ENCODE measurements at places on chromosomes 4 and X.

GRCh38 chrX:47078129-47079043, at the start of gene RGN:
Gene RGN (plus strand): TSS chrX:47078443. CDS start chrX:47081145, 2,702 bp downstream.
- no peak for DNase-seq

DNA sequence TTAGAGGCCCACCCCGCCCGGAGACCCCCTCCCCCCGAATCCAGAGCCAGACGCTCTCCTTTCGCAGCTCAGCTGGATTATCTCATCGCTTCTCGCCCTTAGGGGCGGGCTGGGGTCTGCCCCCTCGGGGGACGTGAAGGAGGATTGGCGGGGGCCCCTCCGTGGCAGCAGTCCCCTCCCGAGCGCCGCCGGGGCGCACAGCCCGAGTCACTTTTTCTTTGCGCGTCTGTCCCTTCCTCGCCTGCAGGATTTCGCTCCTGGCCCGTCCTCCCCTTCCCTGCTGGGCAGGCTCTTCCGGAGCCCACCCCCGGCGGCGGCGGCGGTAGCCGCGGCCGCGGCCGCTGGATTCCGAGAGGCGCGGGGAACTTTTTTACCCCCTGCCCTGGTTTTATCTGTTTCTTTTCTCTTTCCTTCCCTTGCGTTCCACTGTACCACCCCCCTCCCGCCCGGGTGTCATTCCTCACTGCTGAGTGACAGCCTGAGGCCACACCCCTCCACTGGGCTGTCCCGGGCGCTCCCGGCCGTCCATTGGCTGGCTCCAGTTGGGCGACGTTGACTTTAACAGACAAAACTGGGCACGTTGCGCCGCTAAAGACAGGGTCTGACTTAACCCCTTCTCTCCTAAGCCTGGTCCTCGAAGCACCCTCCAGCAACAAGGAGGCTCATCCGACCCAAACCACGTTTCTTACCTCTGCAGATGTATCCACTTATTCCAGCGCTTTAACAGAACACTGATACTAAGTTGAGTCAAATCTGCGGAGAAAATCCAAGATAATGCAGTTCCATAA, 492 bp upstream of the NKX3-2 start:
- DNase-seq: no peak

GRCh38 chr4:1092983-1093361, 20.4 kb downstream of the RNF212 start:
- DNase-seq: no peak

DNA sequence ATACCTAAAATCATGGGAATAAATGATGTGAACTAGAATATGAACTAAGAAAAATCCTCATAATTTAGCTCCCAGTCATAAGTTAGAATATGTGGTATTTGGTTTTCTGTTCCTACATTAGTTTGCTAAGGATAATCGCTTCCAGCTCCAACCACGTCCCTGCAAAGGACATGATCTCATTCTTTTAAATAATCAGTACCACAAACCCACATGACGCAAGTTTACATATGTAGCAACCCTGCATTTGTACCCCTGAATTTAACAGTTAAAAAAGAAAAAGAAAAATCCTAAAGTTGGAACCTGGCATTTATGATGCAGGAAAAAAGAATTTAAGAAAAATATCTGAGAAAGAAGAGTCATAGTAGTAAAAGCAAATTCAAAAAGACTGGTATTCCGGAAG, 13.3 kb downstream of the UBA6 start:
- no peak for DNase-seq

DNA sequence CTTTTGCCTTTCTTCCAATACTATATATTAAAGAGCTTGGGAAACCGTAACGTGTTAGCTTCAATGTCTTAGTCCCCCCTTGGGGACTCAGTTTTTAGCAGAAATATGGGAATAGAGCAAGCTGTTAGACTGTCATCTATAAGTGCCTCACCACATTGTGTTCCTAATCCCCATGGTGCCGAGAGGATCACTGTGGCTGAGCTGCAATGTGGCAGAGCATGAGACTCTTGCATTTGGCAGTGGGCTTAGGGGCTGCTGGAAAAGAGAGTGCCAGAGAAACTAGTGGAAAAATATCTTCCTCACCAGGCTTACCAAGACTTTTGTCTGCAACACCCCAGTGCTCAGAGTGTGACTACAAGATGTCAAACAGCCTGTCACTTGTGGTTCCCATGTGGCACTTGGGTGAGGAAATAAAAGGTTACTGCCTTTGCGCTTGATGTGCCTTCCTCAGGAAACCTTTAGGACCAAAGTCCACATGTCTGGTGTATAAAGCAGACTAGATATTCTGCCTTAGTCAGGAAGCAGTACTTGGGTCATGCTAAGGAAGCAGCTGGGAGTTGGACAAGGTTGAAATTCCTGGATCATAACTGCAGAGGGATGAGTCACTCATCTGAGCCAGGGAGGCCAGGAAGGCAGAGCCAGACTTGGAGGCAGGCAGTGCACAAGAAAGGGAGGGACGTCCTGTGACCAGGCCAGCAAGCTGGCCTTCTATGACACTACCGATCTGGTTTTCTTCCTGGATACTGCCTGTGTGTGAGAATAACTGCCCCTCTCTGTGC, 9.7 kb upstream of the MAGEA4 start:
- DNase-seq: no peak

DNA sequence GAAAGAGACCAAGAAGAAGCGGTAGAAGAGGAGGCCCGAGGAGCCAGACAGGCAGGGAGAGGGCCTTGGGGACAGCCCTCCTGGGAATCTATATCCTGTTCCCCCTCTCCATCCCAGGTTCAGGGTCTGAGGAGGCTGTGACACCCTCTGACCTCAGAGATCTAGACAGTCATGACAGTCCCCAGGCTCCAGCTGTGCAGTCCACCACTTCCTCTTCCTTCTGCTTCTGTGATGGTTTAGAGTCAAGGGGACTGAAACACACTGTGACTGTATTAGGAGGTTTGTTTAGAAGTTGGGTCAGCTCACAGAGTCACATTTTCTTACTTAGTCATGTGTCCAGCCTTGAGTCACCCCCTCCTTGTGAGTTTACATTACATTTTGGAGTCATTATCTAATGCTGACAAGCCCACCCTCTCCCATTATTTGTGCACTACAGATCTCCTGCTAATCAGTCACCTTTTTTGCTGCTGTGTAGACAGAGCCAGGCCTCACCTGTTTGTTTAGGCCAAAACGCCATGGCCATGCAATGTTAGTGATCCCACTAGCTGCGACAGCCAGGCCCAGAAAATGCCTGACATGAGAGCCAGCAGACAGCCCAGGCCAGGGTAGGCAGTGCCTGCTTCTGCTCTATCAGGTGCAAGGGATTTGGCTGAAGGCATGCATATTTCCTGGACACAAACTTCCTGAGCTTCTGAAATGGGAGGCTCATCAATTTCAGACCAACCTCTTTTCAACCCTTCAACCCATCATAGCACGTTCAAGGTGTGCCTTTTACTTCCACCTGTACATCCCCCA, 26.0 kb downstream of the MANBA start:
- peak; percentile 46 for DNase-seq

GRCh38 chr4:20681271-20681670, 19.0 kb upstream of the PACRGL start:
- DNase-seq: no peak

DNA sequence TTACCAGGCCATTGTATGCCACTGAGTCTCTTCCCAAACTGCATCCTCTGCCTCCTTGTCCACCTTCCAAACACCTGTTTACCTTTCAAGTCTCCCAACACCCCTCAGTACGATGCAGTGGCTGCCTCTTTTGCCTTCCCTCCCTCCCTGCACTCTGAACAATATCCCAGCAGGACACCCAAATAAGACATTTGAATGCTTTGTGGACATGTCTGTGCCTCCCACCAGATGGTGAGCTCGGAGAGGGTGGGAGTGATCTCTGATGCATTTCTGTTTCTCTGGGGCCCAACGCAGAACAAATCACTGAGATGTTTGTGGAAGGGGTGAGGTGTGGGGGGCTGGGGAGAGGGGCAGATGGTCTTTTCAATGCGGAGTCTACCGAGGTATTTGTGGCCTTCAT, 33.4 kb downstream of the PJA1 start:
- DNase-seq: no peak

- no peak for DNase-seq
Measured at GRCh38 chr4:140944572-140944971, 188.4 kb upstream of the TBC1D9 start.

GRCh38 chr4:22391551-22391950, 124.3 kb downstream of the ADGRA3 start:
- no peak for DNase-seq

DNA sequence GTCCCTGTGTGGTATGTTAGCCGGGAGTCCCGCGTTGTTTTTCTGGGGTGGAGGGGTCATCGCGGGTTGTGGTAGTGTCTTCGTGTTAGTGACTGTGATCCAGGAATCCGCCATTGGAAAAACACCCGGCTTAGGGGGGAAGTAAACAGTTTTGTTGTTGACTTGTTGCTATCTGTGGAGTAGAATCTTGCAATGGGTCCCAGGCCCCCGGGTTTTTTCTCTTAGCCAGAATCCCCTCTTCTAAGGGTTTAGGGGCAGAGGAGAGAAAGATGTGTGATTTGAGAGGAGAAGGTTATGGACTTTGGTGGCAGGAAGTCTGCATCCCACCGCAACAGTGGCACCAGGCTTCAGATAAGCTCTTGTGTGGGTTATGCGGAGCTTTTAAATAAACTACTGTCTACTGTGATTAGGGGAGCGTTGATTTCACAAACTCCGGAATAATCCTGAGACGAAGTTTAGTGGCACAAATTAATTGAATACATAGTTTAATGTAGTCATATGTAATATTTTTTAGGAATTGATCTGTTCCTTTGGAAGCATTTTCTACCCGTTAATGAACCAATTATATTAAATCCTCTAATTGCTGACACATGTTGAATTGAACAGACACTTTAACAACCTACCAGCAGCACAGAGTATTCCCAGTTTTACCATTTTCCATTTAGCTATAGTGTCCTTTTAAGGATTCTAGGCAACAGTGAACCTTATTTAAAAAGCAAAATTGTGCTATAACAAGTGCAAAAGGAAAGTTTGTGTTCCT, 1.4 kb downstream of the DDX3X start:
- DNase-seq: no peak

- DNase-seq: peak; percentile 32
Measured at GRCh38 chr4:68375667-68376559, 26.0 kb upstream of the YTHDC1 start.

DNA sequence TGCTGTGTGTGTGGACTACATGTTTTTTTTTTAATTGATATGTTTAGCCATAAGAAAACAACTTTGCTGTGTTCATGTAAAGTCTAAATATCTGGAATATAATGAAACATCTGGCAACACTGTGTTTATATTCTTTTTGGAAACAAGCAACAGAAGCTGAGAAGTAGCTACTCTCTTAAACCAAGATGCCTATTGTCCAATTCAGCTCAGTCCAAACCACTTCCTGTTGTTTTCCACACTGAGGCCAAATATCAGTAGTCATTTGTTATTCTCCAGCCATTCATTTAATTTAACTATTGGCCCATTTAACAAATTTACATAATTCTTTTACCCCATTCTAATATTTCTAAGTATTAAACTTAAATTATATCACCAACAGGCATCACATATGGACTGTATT, 903.0 kb upstream of the SLIT2 start:
- DNase-seq: no peak

All from DND-41 (cell line).